ENCODE measurements at places on chromosomes 16 and 17.
A peak's percentile ranks its signal among the peaks of the same experiment; 100 is the strongest.

DNA sequence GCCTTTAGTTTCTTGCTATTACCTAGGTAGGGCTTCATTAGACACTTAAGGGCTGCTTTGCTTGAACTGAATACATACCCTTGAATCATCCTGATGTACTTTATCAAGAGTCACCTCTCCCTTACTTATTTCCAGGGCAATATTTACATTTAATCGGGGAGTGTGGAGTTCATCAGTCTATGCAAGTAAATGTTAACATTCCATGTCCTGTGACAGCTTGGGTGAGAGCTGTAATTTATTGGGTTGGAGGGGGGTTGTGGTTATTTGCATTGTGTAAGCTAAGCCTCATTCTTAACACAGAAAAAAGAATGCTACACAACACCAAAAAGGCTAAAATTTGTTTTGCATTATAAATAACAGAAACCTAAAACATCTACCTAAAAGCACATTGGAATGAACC is 16.7 kb downstream of the KCNJ16 start:
- DNase-seq = no peak

DNA sequence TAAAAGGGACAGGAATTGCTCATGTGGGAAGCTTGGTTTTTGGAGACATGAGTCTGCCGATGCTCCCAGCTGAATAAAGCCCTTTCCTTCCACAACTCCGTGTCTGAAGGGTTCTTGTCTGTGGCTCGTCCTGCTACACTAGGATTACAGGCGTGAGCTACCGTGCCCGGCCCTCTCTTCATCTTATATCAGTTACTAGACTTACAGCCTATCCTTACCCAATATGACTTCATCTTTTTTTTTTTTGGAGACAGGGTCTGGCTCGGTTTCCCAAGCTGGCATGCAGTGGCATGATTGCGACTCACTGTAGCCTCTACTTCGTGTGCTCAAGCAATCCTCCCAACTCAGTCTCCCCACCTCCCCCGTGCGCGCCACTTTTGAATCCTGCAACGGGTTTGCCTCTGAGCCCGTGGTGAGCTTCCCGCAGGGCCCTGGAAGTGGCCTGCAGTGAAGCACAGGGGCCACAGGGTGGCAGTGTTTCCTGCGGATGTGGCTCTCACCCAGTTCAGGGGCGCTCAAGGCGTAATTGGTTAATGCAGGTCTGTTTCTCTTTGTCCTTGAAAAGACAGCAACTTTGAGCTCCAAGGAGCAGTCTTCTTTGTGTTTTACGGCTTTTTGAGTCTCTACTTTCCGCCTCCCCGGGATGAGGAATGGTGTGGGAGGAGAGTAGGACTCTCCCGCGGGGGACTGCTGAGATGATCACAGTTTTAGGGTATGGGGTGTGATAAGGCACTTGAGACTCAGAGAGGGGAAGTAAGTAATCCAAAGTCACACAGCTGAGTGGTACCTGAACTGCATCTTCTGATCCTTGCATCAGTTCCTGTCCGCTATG is 22.7 kb upstream of the GPRC5B start:
- DNase-seq = peak; percentile 75

DNA sequence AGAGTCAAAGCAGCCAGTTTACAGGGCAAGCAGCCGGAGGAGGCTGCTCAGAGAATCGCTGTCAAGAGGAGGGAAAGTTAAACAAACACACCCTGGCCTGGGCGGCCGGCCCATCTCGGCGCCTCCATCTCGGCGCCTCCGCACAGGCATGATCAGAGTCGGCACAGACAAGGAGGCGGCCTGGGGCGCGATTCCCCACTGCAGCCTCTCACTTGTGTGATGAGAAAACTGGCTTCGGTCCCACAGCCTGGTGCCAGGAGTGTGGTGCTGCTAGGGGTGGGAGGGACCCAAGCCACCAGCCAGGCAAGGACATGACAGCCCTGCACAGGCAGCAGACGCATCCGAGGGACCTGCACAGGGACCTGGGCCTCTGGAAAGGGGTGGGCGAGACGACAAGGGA is 17.7 kb downstream of the SLC38A10 start:
- DNase-seq = no peak

GRCh38 chr16:48911700-48912099 is 301.7 kb upstream of the N4BP1 start:
- DNase-seq = no peak

GRCh38 chr17:81980707-81981343 is 3.4 kb downstream of the ASPSCR1 start:
- DNase-seq = no peak

DNA sequence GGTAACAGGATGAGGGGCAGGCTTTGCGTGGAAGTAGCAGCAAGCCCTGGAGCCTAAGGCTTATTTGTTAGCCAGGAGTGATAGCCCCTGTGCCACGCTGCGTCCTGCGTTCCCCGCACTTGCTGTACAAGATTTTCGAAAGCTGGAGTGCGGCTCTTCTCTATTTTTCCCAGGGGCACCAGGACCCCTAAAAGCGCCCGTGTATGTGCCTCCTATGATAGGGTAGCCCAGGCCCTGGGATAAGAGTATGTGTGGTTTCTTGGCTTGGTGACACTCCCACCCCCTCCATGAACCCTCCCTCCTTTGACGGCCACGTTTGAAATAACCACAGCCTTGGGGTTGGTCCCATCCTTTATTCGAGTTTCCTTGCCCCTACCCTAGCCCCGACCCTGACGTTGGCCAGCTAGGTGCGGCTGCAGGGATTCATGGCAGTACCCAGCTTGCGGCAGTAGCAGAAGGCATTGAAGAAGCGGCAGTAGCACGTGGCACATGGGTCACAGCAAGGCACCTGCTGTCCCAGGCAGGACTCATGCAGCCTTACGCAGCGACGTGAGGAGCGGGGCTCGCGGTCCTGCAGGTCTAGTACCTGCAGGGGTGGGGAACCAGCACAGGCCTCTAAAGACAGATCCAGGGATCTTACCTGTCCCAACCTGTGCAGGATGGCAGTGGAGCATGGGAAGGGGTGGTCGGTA is 968 bp downstream of the AGRP start:
- no peak for DNase-seq

- no peak for DNase-seq
Observed at GRCh38 chr17:14774774-14775173, 473.9 kb downstream of the HS3ST3B1 start.

GRCh38 chr16:89711601-89712273 is 9.0 kb downstream of the VPS9D1 start:
- DNase-seq = peak; percentile 56

GRCh38 chr16:10121491-10121890 is 60.7 kb downstream of the GRIN2A start:
- no peak for DNase-seq

GRCh38 chr16:4696172-4696904 is 3.0 kb downstream of the NUDT16L1 start:
- no peak for DNase-seq

DNA sequence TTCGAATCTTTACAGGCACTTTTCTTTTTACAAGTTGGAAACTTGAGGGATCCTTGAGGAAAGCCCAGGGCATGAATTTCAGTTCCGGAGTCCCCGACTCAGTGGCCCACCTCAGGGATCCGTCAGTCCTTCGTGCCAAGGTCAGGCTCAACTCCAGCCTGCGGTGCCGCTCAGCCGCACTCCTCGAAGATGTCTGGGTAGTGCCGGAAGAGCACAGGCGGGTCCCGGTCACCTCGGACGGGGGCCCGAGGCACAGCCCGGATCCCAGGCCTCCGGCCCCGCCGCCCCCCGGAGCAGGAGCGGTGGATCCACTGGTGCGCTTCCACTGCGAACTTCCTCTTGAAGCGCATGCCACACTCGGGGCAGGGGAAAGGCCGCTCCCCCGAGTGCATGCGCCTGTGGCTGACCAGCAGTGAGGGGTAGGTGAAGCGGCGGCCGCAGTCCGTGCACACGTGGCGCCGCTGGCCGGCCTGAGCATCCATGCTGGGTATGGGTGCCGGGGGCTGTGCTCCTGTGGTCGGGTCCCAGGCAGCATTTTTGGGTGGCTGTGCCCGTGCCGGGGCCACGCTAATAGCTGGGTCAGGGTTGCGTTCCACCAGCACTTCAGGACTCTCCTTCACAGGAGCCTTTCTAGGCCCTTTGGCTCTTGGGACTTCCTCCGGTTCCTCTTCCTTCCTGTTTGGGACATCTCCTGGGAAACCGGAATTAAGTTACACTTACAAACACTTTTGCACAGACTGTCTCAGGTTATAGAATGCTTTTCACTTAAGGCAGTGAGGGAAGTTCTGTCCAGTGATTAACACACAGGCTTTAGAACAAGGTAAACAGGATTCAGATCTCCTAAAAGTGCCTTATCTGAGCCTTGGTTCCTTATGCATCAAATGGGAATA is 1.5 kb downstream of the ZNF688 start:
- DNase-seq = no peak

DNA sequence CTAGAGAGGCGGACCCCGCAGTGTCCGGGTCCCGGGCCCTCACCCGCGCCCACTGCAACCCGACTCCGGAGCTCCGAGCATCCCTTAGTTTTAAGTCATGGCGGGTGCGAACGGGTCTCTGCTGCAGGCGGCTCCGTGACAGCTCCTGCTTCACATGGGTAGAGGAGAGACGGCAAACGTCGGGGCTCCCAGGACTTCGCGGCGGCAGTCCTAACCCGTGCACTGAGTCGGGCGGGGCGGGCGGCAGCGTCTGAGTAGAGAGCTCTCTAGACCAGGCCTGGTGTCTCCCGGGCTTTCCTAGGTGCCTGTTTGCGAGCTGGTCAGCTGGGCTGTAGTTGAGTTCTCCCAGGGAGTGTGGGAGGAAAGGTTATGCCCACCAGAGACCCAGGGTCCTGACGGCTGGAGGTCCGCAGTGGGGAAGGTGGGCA is 345 bp downstream of the TSC2 start:
- no peak for DNase-seq

DNA sequence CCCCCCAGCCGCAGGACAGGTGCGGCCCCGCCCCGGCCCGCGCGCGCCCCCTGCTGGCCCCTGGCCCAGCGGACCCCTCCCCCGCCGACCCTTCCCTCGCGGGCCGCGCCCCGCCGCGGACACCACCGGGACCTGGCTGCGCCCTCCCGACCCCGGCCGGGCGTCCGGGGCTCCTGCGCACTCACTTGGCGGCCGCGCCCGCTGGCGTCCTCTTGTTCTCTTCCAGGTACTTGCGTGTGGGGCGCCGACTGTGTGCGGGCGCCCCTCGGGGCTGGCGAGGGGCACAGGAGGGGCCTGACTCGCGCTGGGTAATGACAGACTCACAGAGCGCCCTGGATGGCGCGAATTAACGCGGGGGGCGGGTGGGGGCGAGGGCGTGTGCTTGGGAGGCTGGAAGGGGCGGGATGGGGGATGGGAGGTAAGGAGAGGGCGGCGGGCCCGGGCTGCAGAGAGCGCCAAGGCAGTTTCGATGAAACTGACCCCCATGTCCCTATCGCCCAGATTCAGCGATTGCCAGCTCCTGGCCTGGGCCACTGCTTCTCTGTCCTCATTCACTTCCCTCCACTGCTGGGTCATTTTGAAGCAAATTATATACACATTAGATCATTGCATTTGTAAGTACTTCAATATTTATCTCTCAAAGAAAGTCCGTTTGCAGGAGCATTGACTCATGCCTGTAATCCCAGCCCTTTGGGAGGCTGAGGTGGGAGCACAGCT is 445 bp upstream of the DBNDD1 start:
- peak; percentile 74 for DNase-seq

DNA sequence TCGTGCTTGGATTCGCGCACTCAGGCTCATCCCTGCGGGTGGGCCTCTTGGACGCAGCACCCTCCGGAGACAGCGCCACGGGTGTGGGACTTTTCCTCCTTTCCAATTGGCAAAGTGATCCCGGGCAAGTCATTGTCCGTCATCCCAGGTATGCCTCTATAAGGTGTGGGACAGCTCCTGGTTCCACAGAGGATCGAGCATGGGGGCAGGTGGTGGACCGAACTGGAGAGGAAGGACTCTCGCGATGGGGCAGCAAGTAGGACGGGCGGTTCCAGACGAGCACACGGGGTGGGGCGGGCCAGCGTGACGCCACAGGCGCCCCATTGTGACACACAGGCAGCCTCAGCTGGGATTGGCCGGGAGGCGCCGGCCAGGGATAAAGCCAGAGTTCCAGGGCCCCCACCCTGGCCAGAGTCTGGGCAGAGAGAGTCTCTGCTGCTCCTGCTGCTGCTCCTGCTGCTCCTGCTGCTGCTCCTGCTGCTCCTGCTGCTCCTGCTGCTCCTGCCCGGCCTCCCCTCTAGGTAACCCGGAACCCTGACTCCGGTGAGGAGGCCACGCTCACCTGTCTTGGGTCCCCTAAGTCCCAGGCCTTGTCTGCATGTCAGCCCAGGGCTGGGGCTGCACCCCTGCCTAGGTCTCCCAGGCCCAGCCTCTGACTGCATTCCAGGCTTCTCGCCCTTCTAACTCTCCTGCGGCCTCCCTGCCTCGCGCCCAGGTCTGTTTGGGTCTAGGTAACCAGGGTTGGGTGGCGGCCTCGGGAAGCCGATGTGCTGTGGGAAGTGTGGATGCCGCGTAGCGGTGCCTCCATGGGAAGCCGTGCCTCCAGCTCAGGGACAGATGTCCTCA is 38.5 kb upstream of the SLC47A1 start:
- DNase-seq = no peak

GRCh38 chr17:75764417-75764710 is 628 bp downstream of the GALK1 start:
- DNase-seq = no peak

DNA sequence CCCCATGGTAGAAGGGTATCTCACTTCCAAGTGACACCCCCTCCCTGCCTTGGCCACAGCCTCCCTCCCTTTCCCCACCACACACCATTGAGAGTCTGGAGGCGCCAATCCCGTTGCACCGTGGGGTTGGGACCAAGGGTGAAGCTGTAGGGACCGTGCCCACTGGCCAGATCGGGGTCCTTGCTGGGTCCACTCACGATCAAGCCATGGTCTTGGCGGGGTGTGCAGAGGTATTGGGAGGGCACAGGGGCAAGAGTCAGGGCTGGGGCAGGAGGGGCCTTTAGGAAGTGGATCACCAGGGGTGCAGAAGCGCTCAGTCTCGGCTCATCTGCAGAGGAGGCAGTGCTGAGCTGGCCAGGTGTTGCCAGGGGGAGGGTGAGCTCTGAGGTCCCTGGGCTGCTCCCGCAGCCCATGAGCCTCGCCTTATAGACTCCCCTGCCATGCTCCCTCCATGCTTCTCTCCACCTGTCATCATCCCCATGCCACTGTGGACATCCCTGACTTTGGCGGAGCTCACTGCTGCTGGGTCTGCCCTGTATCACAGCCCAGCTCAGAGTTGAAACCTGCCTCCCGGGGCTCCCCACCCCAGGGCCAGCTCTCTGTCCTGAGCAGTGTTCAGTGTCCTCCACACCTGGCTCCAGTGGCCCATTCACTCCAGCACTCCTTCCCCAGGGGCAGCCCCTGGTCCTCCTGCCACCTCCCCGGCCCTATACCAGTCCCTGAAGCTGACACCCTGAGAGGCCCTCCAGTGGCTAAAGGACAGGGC is 8.3 kb downstream of the CDH16 start:
- no peak for DNase-seq

- no peak for DNase-seq
Observed at GRCh38 chr16:9757687-9758086, 424.5 kb downstream of the GRIN2A start.
